ENCODE measurements at places on chromosomes 16 and 17.

DNA sequence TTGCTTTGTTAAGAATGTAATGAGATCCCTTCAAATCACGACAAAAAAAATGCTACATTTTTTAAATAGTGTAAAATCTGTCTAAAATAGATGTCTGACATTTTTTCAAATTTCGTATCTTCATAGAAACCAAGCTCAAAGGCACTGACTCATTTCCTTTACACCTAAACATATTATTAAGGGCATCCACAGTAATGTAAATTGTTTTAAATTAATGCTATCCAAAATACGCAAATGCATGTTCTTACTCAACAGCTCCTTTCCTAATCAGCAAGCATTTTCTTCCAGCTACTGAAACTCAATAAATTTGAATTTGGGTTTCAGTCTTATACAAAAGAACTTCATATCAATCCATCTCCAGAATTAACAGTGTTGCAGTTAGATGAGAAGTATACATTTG is 4.3 kb downstream of the C16orf87 start:
- peak; percentile 53 for DNase-seq

GRCh38 chr16:26295625-26296304 is 604.0 kb downstream of the HS3ST4 start:
- no peak for DNase-seq

GRCh38 chr17:31738488-31738887 is 120.6 kb downstream of the COPRS start:
- no peak for DNase-seq

- DNase-seq = peak; percentile 91
These were observed 55.2 kb downstream of the ARSG start for GRCh38 chr17:68346448-68346847.

DNA sequence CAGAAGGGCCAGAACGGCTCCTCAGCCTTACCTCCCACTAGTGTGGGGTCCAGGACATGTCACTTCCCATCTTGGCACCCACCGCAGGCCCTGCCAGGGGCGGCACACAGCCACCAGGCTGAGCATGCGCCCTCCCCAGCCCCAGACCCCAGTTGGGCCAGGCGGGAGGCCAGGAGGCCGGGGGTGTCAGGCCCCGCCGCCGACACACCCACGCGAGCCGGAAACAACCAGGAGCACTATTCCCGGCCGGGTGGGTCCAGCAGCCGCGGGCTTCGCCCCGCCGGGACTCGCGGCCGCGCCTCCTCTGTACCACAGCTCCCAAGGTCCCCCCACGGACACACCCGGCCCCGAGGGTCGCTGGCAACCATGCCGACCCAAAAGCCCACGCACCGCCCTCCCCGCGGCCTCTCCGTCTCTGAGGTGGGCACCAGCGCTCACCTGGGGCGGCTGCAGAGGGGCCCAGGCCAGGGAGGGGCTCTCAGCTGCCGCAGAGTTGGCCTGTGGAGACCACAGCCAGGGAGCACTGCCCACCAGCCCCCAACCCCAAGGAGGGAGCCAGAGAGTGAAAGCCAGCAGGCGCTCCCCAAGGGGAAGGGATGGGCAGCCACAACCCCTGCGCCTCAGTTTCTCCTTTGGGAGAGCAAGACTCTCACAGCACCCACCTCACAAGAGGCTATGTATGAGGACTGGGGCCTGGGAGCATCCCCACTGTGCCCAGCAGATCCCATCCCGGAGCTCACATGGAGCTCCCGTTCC is 18.0 kb downstream of the B9D1 start:
- DNase-seq = no peak

DNA sequence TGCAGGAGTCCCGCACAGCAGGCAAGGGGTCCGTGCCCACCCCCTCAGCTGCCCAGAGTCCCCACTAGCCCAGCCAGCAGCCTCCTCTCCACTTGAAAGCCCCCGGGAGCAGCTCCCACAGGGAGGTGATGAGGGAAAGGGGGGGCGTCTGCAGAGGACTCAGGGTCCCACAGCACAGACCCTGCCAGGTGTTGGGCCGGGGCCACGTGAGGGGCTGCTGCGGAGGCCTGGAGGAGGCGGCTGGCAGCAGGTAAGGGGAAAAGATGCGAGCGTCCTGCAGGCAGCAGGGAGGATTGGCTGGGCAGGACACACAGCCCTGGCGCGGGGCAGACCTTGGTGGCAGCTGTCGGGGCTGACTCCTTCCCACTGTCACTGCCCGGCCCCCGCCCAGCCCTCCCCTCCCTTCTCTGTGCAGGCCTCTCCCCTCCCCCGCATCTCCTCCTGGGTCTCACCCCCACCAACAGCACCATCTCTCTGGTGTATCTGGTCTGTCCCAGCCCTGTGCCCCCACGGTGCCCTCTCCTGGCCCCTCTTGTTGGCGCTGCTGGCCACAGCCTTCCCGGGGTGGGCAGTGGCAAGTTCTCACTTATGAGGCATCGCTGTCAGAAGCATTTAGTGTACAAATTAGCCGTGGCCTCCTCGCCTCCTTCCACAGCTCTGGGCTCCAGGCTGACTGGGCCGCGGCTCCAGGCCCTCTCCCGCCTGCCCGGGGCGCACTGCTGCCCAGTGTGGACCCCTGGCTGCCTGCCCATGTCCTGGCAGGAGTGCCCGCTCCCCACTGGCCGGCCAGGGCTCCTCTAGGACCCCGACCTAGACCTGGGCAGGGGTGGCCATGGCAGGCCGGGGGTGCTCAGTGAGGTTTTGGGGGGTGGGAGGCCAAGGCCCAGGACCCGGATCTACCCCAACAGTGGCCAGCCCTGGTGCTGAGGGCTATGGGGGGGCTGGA is 4.4 kb upstream of the PRR35 start:
- no peak for DNase-seq

DNA sequence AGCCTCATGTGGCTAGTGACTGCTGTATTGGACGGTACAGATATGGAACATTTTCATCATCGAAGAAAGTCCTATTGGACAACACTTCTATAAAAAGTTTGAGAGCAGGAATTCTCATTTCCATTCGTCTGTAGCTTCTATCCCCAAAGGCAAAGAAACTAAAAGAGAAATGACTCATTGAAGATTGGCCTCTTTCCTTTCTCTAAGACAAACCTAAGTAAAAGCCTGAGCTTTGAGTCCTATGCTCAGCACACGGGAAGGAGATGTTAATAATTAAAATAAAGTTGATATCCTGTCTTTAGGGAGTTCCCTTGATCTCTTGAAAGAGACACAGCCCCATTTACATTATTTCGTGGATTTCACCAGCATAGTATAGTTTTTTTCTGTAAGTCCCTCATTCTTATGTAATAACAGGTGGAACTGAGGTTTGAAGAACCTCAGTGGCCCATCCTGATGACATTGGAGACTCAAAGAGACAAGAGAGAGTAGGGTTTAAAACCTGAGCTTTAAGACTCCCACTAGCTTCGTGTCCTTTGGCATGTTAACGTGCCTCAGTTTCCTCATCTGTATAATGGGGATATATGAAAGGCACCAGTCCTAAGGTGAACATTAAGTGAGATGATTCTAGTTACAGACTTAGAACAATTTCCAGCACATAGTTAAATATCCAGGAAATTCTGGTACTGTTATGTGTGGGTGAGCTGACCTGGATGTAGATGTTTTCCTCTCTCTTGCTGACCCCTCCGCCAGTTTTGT is 174.0 kb downstream of the IRX3 start:
- DNase-seq = no peak

GRCh38 chr17:79090443-79091225 is 16.0 kb downstream of the ENGASE start:
- DNase-seq = no peak

DNA sequence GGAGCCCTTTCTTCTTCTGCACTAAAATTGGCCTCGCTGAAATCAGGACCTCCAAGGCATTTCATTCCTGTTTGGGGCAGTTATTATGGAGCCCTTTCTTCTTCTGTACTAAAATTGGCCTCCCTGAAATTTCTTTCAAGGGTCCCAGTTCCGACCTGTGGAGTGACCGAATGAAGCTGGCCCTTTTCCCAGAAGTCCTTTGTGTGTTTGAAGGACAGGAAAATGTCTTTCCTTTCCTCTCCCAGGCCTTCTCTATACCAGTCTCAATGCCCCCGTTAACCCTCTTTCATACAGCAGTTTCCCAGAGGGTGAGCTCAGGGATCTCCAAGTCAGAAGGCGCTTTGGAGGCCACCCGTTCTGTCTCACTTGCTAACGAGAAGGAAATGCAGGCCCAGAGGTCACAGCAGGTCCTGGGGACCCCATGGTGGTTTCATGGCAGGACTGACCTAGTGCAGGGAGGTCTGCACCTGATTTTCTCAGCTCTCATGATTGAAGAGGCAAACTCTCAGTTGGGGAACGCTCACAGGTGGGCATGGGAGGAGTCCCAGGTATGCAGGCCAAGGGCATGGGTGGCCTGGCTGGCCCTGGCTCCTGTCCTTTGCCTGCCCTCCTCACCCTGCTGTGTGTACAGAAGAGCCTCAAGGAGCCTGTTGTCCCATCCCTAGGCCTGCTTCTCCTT is 37.1 kb upstream of the DOC2B start:
- DNase-seq = no peak

DNA sequence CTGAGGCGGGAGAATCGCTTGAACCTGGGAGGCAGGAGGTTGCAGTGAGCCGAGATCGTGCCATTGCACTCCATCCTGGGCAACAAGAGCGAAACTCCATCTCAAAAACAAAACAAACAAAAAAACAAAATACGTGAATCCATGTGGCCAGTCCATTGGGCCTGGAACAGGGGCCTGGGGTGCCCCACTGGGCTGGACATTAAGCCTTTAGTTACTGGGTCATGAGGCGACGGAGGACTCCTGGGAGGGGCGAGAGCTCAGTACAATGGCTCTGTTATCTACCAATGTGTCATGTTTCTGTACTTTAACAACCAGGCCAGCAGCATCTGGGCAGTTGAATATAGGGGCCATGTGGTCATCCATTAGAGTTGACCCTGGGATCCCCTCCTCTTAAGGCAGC is 18.9 kb upstream of the CLEC18A start:
- DNase-seq = no peak

GRCh38 chr16:24955975-24956731 is 59.0 kb downstream of the ARHGAP17 start:
- DNase-seq = no peak

DNA sequence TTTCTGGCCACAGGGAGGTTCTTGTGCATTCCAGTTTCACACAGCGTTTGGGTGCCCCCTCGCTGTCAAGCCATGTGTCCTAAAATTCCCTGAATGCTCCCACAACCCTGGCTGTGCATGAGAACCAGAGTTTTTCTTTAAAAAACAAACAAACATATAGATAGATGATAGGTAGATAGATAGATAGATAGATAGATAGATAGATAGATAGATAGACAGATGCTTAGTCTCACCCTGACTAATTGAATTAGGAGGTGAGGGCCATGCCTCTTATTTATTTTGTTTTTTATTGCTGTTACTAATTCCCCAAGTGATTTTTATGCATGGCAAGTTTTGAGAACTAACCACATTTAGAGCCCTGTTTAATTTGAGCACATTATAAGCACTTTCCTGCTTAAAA is 32.2 kb downstream of the PRSS54 start:
- no peak for DNase-seq

- no peak for DNase-seq
These were observed 6.7 kb downstream of the SDR42E1 start for GRCh38 chr16:82004601-82005000.

DNA sequence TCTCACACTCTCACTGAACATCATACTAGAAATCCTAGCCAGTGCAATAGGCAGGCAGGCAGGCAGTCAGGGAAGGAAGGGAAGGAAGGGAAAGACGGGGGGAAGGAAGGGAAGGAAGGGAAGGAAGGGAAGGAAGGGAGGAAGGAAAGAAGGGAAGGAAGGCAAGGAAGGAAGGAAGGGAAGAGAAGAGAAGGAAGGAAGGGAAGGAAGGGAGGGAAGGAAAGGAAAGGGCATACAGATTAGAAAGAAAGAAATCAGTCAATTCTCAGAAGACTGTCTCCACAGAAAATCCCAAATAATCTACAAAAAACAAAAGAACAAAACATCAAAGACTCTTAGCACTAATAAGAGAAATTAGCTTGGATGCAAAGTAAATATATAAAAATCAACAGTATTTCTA is 93.9 kb downstream of the CPPED1 start:
- no peak for DNase-seq

DNA sequence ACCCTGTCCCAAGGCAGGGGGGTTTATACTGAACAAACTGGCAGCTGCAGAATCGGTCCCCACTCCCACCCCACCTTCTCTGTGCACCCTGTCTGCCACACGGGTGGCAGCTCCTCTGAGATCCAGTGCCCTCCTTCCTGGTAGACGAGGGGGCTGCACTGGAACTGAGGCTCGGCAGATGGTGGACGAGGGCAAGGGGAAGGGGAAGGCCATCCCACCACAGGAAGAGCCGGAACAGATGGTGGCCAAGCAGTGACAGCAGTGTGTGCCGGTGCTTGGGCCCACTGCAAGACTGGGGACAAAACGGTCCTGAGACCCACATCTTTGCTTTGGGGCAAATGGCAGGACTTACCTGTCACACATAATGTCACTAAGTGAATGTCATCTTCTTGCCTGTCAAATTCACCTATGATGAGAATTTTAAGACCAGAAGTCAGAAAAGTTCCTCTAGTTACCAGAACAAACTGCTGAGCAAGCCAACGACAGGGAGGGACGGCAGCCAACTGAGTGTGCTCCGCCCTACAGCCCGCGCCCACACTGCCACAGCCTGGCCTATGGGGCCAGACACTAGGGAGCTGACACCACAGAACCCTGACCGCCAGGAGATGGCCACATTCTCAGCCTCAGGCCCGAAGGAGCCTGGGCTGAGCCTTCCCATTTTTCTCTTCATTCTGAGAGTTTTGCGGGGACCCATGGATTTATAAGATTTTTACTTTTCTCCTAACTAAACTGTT is 14.4 kb downstream of the NTAN1 start:
- no peak for DNase-seq

DNA sequence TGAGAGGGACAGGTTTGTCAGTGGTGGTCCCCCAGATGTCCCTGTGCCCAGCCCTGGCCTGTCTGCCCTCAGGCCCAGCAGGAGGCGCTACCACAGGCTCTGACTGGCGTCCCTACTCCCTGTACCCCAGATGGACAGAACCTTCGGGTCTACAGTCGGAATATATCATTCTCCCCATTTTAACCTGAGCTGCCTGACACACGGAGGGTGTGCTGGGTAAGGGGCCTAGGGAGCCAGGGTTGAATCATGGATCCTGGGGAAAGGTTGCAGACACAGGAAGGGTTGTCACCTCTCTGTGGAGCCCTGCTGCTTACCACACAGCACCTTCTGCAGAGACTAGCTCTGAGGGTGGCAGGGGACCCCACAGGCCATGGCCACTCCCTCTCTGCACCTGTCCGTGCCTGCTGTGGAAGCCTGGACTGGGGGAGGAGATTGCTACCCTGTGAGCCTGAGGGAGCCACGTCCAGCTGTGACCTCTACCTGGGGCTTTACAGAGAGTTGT is 162.2 kb upstream of the ZNF267 start:
- no peak for DNase-seq

DNA sequence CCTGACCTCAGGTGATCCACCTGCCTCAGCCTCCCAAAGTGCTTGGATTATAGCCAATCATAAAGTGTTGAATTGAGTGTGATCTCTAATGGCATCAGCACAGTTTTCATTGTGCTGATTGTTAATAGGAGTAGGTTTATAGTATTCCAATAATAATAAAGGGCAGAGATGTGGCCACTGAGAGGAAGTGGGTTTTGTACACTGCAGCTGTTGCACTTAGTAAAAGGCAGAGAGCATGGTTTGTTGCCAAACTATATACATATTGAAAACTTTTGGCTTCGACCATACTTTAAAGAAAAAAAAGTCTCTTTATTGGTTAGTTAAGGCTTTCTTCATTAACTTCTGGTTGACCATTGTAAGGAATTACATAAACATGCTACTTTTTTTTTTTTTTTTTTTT is 185.9 kb downstream of the CDK5R1 start:
- DNase-seq = no peak
